GM12892 (cell line): ENCODE measurements at places on chromosomes 11 and 22.
A peak's percentile ranks its signal among the peaks of the same experiment; 100 is the strongest.

DNA sequence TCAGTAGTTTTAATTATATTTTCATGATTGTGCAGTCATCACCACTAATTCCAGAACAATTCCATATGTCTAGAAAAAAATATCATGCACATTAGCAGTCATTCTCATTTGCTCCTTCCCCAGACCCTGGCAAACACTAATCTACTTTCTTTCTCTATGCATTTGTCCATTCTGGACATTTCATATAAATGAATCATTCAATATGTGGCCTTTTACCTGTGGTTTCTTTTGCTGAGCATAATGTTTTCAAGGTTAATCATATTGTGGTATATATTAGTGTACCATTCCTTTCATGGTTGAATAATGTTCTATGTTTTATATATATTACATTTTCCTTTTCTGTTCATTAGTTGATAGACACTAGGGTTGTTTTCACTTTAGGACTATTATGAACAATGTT lies 811.1 kb upstream of the RAG2 start:
- no peak for DNase-seq

DNA sequence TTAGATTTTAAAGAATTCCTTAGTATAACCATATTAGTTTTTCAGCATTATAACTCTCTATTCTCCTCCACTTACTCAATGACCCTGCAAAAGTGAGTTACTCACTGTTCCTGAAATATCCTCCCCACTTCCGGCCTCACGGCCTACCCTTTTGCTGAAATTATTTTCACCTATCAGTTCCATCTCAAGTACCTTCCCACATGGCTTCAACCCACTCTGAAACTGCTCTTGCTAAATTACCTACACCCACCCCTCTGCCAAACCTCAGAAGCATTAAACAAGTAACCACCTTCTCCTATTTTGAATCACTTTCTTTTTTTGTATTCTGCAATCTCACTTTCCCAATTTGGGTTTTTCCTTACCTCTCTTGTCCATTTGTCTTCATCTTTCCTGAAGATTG lies 37.7 kb downstream of the OR5P2 start:
- DNase-seq: peak; percentile 2

DNA sequence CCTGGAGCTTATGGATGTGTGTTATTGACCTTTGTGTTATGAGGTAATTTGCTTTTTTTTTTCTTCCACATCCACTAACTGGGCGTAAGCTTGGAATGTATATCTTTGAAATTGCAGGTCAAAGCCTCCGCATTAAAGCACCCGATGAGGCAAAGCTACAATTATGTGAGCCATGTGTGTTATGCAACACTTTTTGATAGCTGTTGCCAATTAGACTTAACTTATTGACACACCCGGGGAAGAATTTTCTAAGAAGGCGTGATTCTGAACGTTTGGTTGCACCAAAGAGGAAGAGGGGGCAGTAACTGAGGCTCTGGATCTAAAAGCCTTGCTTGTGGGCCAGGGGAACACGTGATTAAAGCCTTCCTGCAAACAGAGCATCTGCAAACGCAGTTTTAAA lies 610 bp upstream of the TEX12 start:
- no peak for DNase-seq

- no peak for DNase-seq
These were observed 12.0 kb upstream of the ANO3 start for GRCh38 chr11:26319906-26320305.

- no peak for DNase-seq
These were observed 9.2 kb upstream of the GAB2 start for GRCh38 chr11:78426845-78427244.

GRCh38 chr11:128596250-128596649 lies 8.9 kb upstream of the ETS1 start:
- no peak for DNase-seq

DNA sequence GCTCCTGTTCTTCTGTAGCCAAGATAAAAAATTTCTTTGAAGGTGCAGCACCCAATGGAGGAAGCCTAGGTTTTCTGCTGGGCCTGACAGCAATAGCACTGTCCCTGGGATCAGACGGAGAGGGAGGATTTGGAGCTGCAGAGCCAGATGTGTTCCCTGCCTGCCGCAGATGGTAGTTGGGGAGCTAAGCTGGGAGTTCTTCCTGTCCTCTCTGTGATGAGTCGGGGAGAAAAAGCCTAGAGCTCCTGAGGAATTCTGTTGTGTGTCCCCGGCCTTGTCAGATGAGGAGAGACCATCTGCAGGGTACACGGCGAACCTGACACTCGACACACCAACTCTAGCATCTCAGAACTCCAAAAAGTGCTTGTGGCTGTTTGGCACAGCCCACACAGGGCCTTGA lies 103.8 kb upstream of the CRYBB3 start:
- no peak for DNase-seq

DNA sequence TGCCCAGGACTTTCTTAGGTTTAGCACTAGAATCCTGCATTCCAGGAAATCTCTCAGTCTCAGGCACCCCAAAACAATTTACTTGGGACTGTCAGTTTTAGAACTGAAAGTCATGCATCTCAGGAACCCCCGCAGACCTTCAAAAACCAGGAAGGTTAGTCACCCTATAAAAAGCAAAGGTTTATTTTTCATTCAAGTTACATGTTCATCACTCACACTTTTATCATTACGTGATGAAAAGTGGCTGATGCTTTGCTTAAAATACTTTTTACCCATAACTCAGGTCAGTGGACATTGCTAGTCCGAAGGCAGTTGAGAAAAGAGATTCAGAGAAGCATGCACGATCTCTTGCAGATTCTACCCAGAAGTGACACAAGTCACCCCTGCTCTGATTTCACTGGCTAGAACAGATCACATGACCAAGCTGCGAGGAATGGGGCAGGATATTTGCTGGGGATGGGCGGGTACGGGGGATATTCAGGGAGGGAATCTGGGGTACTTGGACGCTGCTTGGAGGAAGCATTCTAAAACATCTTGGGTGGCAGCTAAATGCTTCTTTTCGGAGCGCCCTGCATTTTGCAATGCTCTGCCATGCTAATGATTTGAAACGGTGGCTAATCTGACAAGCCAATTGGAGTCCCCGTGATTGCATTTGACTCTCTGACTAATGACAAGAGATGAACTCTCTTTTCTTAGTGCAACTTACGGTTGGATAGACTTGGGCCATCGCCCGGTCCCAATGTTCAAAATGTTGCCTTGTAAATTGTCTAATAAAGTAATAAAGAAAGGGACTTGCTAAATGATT lies 110.2 kb downstream of the MIAT start:
- DNase-seq: no peak

GRCh38 chr11:34105957-34106504 lies 602 bp downstream of the NAT10 start:
- DNase-seq: no peak

- no peak for DNase-seq
These were observed 19.5 kb upstream of the NTM start for GRCh38 chr11:131350872-131351271.

DNA sequence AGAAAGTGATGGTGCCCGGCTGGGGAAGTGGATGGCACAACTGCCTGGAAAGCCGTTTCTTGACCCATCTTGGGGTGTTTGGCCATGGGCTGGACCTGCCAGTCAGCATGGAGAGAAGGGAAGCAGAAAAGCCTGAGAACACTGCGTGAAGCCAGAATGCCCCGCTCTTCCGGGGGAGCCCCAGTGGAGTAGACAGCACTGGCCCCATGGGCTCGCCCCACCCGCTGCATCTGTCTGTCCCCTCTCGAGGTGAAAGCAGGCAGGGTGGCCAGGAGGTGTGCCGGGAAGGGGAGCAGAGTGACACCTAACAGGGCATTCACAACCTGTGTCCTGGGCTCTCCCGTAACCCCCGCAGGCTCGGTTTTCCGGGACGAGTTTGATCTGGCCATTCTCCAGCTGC lies 57.1 kb upstream of the TBCEL start:
- no peak for DNase-seq

- no peak for DNase-seq
These were observed 798.1 kb downstream of the OPCML start for GRCh38 chr11:132734217-132734616.

DNA sequence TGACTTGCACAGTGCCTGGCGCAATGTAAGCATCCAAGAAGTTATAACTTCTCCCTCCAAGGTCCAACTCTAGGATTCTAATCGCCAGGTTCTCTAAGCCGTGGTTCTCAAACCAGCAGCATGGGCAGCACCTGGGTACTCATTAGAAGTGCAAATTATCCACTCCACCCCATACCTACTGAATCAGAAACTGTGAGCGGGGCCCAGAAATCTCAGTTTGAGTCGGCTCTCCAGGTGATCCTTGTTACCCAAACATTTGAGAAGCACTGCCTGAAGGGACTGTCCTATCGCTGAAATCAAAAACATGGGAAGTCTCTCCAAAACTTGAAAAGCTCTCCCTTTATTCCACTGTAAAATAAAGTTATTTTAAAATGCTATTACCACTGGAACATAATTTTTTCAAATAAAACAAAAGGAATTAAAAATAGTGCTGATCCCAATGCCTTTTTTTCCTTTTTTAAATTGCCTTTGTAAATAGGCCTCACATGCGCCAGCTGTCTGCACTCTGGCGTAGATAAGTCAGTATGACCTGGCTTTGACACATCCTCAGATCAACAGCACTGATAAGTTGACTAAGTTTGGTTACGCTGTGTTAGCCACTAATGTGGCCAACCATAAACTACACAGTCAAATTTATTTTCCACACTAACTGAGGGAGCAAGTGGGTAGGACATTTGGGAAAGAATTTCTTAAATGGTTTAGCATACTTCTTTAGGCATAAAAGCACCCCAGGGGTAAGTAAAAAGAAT lies 8.4 kb upstream of the CTR9 start:
- no peak for DNase-seq

DNA sequence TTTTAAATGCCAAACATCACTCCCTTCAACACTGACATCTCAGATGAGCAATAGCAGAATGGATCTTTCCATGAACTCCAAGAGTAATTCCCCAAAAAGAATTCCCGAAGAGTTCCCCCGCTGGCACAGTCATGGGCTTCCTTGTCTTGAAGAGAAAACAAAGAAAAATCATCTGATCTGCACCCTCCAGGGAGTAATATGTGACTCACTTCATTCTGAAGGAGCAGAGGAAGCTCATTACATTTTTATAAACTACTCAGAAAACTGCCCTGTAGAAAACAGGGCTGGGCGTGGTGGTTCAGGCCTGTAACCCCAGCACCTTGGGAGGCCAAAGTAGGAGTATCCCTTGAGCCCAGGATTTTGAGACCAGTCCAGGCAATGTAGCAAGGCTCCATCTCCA lies 35.7 kb downstream of the CELSR1 start:
- no peak for DNase-seq
